ENCODE measurements at places on chromosomes 7 and 10.

GRCh38 chr7:47720141-47720906 is 138.4 kb upstream of the TNS3 start:
- no peak for DNase-seq

GRCh38 chr10:127945948-127946711 is 39.2 kb downstream of the PTPRE start:
- no peak for DNase-seq

GRCh38 chr7:16204953-16205352 is 216.4 kb downstream of the CRPPA start:
- no peak for DNase-seq

- DNase-seq, result no peak
Observed at GRCh38 chr7:131723926-131724325, 167.5 kb upstream of the PODXL start.

GRCh38 chr7:46072722-46073121 is 151.7 kb upstream of the IGFBP3 start:
- DNase-seq, result peak; percentile 20

DNA sequence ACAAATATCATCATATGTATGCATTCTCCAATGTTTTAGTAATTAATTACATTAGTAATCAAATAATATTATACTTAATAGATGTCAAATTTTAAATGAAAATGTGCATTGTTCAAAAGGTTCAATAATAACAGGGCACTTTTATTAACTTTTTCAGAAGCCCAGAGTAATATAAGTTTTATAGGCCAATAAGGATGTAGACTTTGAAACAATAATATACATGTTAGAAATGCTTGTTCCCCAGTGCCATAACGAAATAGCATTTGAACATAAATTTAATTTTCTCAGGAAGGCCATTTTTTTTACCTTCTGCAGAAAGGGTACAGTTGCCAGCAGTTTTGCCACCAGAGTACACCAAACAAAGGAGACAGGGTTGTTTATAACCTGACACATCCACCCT is 1133.9 kb upstream of the LRRTM3 start:
- DNase-seq, result no peak

GRCh38 chr10:88386821-88387773 is 196.0 kb downstream of the RNLS start:
- no peak for DNase-seq

DNA sequence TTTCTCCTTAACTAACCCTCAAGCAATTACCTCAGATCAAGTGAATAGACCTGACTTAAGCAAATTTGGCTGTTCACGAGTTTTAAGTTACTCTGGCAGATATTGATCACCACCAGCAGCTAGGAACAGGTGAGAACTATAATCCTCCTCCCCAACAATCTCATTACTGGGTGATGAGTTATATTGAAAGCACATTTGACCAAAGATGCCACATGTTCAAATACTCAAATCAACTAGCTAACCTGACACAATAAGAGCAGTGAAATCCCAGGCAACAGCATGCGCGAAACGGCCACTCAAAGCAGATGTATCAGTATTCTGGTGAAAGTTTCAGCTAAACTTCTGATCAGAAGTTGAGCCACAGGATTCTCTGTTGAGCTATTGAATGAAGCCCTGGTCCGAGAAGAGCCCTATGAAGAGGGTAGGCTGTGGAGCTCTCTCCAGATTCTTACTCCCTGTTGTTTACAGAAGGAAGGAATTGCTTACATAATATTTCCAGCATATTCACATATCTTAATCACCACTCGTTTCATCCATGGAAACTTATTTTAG is 52.6 kb downstream of the CAV1 start:
- no peak for DNase-seq

DNA sequence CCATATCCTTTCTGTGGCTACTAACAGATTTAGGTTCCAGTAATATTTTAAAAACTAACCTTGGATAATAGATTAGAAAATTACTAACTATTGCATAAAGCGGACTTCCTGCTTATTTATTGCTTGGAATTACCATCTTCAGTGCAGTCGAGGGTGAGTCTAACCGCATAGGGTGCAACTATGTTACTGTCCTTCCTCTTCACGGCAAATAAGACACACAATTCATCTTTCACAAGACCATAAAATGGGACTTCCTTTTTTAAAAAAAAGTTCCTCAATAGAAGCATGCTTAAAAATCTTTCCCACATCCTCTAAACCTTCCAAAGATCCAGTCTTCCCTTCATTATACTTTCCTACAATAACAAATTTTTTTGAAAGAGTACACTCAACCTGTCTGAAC is 2.1 kb downstream of the SLC25A40 start:
- no peak for DNase-seq

Measured in epithelial cell of prostate (primary cell).